HS-27A (cell line): ENCODE measurements at places on chromosomes 12 and 14.

DNA sequence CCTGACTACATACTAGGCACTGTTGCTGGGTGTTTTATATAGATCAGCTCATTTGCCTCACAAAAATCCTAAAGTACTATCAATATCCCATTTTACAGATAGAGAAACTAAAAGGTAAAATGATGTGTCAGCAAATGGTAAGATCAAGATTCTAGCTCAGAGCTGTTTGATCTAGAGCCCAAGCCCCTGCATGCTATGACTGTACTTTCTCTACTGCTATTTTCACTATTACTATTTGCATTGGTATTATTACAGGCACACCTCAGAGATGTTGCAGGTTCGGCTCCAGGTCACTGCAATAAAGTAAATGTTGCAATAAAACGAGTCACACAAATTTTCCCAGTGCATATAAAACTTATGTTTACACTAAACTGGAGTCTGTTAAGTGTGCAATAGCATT is 10.9 kb downstream of the ISCU start:
- no peak for DNase-seq

- DNase-seq = peak; percentile 19
Measured at GRCh38 chr14:77574446-77575115, 41.9 kb downstream of the SPTLC2 start.

GRCh38 chr14:100522616-100523099 is 64.6 kb downstream of the BEGAIN start:
- no peak for DNase-seq

DNA sequence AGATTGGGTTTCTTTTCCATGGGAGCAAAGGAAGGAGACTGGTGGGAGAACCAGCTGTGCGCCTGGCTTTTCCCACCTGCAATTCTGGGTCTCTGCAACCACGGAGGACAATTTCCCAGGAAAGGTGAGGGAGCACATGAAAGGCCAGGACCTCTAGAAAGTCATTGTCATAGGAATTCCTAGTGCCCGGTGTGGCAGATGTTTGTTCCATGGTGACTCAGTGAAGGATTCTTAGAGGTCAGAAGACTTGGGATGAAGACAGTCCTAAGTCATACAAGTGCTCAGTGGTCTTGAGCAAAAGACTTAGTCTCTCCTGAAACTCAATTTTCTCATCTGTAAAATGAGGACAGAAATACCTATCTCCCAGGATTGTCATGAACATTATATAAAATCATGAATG is 51.3 kb downstream of the KCNA5 start:
- DNase-seq = no peak

DNA sequence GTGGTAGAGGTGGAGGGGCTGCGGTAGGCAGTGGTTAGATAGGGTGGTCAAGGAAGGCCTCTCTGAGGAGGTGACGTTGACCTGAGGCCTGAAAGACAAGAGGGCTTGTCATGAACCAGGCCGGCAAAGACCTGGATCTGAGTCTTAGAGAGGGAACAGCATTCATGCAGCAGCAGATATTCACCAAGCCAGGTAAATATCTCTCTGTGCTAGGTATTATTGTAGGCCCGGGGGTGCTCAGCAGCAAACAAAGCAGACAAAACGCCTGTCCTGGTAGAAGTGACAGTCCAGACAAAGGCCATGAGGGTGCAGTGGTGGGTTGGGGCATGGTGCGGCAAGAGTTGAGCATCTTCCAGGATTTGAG is 117.6 kb downstream of the PTPN11 start:
- no peak for DNase-seq

- DNase-seq = no peak
Measured at GRCh38 chr14:32307881-32308582, 21.1 kb upstream of the AKAP6 start.

DNA sequence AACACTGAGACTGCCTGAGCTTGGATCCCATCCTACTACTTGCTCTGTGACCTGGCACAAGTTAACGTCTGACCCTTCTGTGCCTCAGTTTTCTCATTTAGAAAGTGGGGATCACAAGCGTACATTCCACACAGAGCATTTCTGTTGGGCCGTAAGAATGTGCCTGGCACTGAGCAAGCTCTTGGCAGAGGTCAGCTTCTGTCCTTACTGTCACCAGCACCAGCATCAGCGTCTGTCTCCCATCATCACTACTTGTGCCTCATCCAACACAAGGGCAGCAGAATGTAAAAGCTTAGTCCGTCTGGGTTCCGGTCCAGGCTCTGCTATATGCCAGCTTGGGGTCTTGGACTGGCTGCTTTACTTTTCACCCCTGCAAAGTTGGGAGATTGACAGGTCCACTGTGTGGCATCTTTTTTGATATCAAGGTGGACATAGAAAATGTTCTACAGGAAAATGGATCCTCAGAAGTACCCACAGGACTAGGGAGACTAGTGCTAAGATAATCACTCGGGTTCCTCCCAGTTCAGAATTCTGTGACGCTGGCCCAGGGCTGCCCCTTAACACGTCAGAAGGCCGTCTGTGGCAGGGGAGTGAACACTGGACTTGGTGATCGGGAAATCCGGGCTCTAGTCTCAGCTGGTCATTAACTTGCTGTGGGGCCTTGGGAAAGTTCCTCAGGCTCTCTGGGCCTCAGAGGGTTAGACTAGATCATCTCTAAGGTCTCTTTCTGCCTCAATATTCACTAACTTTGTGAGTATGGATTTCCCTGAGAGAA is 65.9 kb downstream of the CACNA1C start:
- no peak for DNase-seq

- no peak for DNase-seq
Measured at GRCh38 chr12:100279607-100280244, 12.7 kb downstream of the SCYL2 start.

GRCh38 chr12:9741726-9742125 is 8.8 kb upstream of the CLECL1 start:
- no peak for DNase-seq

DNA sequence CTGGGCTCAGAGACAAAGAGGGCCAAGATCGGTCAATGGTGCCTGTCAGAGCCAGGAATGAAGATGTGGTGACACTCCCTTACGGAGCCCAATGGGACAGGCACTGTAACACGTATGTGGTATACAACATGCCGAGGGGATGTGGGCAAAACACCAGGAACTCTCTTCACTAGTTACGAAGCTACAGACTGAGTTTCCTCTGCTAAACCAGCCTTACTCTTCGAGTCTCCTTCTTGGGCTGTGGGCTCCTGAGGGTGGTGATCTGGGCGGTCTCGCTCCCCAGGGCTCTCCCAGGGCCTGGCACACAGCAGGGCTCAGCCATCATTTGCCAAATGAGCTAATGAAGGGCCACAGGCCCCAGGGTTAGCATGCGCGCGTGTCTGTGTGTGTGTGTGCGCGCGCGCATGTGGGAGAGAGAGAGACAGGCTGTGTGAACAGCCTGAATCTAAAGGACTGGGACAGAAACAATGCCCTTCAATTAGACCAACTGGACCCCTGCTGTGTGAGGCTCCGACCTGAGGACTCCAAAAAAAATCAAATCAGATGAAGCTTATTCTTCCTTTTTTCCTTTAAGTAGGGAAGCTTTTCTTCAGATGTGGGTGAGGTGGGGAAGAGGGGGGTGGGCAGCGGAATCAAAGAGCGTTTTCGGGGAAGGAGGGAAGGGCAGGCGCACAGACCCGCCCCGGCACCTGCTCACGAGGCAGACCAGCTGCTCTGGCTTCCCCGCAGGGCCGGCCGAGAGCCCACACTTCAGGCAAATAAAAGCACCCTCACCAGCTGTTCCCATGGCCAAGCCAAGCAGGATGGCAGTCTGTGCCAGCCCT is 42.5 kb downstream of the CCDC88C start:
- no peak for DNase-seq

DNA sequence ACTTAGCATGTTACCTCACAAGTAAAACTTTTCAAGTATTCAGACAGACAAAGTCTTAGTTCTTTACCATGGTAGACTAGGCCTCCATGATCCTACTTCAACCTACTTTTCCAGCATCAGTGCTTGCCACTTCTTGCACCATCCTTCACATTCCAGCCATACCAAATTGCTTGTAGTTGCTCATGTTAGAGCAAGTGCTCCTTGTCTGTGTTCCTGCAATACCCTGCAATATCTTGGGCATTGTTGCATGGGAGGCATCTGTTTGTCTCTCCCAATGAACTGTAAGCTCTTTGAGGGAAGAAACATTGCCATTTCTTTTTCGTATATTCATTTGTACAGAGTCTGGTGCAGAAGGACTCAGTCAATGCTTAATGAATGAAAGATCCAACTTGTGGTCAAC is 78.0 kb downstream of the SRGAP1 start:
- peak; percentile 33 for DNase-seq

DNA sequence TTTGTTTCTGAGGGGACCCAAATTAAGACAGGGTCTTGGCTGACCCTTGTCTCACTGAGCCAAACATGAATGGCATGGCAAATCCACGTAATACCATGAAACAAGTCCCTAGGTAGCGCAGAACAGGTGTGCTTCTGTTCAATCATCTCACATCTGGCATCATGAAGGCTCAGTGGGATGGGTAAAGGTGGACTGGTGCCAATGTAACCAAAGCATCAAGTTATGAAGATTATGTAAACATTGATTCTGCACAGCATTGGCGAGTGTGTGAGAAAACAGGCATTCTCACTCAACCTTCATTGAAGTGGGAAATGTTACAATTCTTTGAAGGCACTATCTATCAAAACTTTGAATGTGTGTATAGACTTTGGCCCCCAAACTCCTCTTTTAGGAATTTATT is 41.9 kb downstream of the PTGER2 start:
- DNase-seq = no peak

GRCh38 chr12:6044082-6044481 is 80.4 kb downstream of the VWF start:
- DNase-seq = no peak

DNA sequence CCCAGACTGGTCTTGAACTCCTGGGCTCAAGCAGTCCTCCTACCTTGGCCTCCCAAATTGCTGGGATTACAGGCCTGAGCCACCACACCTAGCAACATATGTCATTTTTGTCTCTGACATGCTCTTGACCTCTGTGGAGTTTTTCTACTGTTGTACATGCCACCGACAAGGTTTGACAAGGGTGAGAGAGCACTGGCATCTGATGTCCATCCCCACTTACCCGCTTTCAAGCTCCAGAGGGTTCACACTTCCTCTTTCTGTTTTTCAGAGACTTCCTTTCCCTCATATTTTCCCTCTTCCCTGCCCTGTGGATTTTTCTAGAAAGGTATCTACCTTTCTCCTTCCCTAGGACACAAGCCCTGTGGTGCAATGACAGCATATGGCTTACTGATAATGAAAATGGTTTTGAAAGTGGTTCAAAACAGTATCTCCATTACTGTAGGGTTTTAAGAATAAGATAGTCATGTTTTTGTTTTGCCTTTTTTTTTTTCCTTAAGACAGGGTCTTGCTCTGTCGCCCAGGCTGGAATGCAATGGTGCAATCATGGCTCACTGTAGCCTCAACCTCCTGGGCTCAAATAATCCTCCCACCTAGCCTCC is 27.7 kb upstream of the PLEKHG3 start:
- DNase-seq = no peak

DNA sequence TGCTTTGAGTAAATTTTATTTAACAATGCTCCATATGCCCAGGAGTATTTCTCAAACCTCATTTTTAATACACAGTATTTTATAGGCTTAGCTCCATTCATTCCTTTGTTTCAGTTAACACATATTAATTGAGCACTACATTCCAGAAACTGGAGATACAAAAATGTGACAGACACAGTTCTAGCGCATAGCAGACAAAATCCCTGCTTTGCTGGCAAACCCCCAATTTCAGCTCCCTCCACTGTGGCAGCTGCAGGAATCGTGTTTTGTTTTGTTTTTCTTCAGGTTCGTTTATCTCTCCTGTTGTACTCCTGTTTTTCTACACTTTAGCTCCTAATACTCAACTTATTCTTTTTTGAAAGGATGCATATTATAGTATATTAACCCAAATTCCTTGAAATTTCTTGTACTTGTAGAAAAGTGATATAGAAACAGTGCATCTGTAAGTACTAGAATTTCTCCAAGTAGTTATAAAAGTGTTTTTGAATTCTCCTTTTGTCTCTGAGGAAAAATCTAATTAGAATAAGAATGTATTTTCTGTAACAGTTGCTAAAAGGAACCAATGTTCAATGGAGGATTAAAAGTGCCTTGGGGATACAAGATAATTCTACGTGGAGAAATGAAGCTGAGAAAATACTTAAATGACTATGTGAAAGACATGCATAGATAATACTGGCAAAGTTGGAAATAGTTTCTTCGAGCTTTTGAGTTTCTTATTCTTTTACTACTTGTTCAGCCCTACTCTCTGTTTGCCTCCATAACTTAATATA is 6.4 kb upstream of the RAB21 start:
- no peak for DNase-seq

DNA sequence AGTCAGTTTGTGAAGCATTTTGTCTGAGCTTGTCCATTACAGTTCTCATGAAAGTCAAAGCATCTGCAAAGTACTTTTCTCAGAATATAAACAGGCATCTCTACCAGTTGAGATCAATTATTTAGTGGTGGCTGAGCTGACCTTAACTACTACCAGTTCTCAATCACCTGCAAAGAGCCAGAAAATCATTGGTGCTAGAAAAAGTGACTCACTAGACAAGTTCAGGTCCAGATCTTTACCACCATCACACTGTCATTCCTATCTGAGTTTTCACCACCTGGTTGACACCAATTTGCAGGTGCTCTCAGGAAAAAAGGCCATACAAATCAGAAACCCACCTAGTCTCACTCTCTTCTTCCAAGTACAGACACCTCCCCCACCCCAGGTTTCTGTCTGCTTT is 33.3 kb downstream of the ITPR2 start:
- no peak for DNase-seq

GRCh38 chr14:91744068-91744480 is 12.2 kb upstream of the CATSPERB start:
- DNase-seq = no peak

DNA sequence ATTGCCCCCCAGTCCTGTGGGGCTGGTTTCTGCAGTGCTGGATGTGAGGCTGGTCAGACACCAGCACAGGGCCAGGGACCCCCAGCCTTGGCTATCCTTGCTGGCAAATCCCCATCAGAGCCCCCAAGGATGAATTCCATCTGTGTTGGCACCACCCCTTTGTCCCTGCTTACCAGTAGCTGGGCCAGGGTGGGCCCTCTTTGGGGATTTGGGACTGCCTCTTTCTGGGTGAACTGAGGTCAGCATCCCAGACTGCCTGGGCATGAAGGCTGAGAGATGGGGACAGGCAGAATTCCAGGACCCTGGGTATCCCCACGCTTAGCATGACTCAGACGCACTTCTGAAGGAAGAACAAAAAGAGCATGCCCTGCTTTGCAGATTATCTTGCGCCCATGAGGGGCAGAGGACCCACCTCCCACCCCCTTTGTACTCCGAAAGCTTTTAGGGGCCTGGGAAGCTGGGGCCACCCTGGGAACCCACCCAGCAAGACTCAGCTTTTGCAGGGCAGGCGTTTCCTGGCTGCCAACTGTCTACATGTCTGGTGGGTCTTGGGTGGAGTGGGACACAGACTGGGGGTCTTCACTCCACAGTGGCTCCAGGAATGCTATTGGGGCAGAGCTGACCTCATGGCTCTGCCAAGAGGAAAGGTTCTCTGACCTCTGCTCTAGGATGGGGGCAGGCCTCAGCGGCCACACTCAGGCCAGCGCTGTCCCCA is 26.8 kb downstream of the RFLNA start:
- no peak for DNase-seq

DNA sequence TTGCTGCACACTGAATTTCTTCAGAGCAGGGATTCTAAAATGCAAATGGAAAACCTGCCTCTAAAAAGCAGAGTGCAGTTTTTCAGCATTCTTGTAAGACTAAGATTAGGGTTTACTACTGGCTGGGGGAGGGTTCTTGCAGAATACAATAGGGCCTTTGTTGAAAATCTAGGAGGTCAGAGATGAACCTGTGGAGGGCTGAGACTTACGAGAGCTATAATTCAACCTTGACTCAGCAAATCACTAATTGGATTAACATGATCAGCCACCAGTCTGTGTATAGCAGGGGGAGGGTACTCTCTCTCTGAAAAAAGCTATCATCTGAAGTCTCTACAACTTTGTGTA is 92.6 kb upstream of the HIF1A start:
- no peak for DNase-seq

- no peak for DNase-seq
Measured at GRCh38 chr12:131862084-131862441, 32.4 kb upstream of the ULK1 start.
